ENCODE measurements at places on chromosomes 13 and 19.

- DNase-seq, result peak; percentile 15
Measured at GRCh38 chr13:110916301-110917142, 1.7 kb upstream of the ANKRD10 start.

DNA sequence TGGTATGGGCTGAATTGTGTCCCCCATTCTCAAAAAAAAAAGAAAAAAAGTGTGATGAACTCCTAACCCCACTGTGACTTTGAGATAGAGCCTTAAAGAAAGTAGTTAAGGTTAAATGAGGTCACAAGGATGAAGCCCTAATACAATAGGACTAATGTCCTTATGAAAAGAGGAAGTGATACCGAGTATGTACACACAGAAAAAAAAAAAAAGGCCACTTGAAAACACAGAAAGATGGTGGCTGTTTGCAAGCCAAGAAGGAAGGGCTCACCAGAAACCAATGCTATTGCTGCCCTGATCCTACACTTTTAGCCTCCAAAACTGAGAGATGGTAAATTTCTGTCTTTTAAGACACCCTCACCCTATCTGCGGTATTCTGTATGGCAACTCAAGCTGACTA lies 955.6 kb downstream of the PCDH17 start:
- DNase-seq, result peak; percentile 56

GRCh38 chr19:840519-841206 lies at the start of gene PRTN3:
Gene PRTN3, plus strand, starts transcription at chr19:840999. Its CDS starts 10 bp downstream, at chr19:841009.
- peak; percentile 50 for DNase-seq

GRCh38 chr13:33764716-33765115 lies 53.2 kb upstream of the RFC3 start:
- no peak for DNase-seq

DNA sequence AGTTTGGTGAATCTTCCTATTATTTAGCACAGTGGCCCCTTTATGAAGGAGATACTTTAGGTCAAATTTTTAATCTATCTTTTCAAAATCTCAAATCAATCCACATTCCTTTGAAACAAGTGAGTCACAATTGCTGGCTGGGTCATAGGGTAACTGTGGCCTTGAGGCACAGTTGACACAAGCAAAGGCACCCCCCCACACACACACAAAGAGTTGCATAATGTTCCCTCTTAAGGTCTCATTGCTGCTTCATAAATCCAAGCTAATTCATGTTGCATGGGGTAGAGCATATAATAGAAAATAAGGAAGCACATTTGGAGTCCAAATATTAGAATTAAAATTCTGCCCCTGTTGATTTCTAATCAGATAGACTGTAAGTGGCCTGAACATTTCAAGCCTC lies 171.5 kb downstream of the DLEU7 start:
- no peak for DNase-seq

- DNase-seq, result no peak
Measured at GRCh38 chr13:71681901-71682613, 184.9 kb downstream of the DACH1 start.

- DNase-seq, result no peak
Measured at GRCh38 chr19:33124207-33125098, 7.5 kb upstream of the WDR88 start.

DNA sequence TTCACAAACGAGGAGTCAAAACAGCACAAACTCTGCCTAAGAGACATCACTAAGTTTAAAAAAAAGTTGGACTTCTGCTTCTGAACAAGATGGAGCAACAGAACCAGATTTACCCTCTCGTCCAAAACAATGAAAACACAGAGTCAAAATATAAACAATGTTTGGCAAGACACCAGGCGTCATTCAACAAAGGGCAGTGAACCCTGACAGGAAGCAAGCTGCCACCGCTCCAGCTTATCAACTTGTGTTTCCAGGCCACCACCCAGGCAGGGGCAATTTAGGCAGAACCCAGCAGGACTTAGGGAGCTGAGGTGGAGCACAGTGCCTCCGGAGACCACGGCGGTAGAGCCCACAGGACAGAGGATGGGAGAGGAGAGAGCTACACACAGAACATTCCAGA lies 8.6 kb upstream of the NAPA start:
- DNase-seq, result no peak

GRCh38 chr19:10815969-10816644 lies 19.9 kb downstream of the TMED1 start:
- DNase-seq, result no peak

DNA sequence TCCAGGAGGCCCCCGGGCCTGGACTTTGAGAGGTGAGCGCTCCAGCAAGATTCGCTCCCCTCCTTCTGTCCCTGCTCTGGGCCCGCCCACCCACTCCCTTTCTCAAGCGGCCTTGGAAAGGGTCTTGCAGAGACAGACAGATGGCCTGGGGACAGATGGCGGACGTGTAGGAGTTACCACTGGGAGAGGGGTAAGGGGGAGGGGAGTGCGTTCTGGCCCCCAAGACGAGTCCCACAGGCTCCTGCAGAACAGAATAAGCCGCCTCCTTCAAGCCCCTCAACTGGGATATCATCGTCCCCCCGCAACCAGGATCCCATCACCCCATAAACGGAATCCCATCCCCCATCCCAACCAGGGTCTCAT lies 3.6 kb upstream of the TNFAIP8L1 start:
- no peak for DNase-seq

GRCh38 chr13:60448907-60449510 lies 52.0 kb downstream of the TDRD3 start:
- peak; percentile 76 for DNase-seq

- no peak for DNase-seq
Measured at GRCh38 chr19:45499196-45500180, 1.2 kb downstream of the PPM1N start.

- no peak for DNase-seq
Measured at GRCh38 chr13:106630162-106630561, 62.2 kb upstream of the ARGLU1 start.

- DNase-seq, result no peak
Measured at GRCh38 chr13:102289606-102290005, 112.2 kb downstream of the FGF14 start.

DNA sequence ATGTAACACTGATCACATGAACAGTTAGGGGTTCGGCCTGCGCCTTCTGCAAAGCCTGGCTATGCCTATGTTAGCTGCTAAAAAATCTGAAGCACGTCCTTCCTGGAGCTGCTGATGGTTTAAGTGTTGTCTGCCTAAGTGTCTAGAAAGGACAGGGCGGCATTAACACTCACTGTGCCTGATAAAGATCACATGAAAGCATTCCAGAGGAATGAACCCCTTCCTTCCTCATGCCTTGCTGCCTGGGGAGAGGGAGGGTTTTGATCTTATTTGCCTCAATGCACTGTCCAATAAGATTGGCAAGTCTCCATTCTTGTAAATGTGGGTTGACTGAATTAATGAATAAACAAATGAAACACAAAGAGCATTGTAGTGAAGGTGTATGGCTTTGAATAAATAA lies 5.2 kb downstream of the DOCK9 start:
- DNase-seq, result no peak

DNA sequence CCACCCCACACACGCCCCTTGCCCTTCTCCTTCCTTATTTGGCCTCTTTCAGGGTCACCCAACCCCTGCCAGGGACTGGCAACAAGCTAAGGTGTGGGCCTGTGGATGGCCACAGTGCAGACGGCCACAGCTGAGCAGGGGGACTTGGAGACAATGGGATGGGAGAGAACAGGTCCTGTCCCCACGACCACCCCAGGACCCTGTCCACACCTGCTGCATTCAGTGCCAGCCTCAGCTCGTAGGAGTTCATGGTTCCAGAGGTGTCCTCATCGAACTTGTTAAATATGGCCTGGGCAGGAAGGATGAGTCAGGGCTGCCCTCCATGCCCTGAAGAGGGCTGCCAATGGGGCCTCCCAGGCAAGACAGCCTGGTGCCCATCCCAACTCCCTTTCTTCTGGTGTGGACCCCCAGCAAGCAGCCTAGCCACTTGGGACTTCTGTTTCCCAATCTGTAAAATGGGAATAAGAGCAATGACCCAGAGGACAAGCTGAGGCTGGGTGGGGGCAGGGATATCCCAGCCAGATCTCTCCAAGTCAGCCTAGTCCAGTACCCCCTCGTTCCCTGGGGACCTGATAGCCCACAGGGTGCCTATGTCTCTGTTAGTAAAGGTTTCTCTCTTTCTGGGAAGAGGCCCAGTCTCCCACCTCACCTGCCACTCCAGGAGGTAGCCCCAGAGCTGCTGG lies 10.6 kb downstream of the CAPN12 start:
- DNase-seq, result no peak

DNA sequence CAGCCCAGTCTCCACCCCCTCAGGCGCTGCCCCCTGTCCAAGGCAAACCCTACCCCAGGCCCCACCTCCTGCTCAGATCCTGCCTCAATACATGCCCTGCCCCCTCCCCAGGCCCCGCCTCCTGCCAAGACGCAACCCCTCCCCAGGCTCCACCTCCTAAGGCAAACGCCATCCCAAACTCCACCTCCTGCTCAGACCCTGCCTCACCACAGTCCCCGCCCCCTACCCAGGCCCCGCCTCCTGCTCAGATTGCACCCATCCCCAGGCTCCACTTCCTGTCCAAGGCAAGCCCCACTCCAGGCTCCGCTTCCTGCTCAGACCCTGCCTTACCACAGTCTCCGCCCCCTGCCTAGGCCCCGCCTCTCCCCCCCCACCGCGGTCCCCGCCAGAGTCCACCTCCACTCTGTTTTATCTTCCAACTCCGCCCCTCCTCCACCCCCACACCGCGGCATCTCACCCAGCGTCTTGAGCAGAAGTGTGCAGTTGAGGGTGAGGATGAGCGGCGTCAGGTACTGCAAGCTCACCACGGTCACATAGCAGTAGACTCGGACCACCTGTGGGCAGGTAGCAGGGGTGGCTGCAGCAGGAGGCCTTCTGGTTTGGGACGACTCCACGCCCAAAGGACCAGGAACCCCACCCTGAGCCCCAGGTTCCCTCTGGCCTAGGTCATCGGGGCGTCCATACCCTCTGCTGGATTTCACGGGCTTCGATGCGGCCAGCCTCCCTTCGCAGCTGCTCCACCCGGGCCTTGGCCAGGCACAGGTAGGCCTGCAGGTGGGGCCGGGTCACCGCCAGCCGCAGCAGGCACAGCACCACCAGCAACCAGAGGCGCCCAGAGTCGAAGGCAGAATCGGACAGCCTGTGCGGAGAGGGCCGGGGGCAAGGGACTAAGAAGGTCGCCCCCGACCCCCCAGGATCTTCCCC lies 17.7 kb downstream of the TMEM161A start:
- peak; percentile 5 for DNase-seq

- peak; percentile 88 for DNase-seq
Measured at GRCh38 chr19:54114340-54115108, 933 bp downstream of the TFPT start.

DNA sequence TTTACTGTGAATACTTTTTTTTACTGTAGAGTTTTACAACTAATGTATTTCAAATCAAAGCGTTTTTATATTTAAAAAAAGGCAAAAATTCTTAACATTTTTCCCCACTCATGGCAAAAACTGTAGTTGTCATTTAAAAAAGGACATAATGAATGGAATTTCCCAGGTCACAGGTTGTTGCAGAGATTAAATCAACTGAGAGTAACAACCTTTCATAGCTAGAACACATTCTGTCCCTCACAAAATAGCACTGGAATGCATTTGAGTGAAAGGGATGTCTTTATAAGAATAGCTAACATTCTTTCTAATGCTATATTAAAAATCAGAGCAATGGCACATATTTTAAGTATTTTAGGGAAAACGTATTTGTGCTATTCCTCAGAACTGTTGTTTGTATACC lies 1393.3 kb upstream of the ATXN8OS start:
- DNase-seq, result no peak

DNA sequence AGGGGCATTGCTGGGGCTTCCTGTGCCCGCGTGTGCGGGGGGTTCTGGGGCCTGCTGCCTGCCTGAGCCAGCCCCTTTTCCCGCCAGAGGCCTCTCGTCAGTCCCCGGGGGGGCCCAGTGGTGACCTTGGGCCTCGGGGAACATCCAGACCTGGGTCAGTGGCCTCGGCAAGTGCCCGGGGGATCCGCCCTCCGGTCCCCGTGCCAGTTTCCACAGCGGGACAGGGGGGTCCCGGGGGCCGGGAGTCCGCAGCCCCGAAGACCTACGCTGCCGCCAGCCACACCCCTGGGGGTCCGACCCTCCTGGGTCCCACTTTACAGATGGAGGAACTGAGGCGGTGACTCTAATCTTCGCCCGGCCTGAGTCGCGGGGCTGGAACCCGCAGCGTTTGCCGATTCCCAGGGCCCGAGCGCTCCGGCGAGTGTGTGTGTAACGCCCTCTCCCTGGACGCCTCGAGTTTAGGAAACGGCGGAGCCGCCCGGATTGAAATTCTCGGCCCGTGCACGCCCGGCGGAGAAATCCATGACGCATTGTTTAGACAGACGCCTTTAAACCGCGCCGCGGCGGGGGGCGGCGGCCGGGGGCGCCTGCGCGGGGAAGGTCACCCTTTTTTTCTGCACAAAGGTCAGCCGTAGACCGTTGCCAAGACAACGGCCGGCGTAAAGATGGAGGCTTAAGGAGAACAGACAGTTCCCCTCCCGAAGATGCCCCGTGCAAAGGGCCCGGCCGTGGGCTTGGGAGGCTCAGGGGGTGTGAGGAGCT lies 39.3 kb downstream of the EFNA2 start:
- no peak for DNase-seq

- DNase-seq, result no peak
Measured at GRCh38 chr19:45095496-45096413, 2.8 kb downstream of the PPP1R37 start.

- no peak for DNase-seq
Measured at GRCh38 chr19:15268192-15268927, 36.1 kb upstream of the EPHX3 start.

DNA sequence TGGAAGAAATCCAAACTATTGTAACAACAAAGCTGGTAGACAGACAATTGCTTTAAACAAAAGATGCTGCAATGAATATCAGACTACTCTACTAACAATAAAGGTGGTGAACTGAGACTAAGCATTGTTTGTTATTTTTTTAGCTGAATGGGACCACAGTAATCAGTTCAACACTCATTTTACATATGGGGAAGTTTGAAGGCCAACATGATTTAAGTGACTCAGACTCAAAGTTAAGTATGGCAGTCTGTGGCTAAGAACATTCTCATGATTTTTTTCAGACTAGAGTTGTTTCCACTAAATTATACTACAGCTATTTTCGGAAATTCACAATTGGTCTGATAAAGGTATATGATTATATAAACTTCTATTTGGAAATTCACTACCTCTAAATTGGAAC lies 10.4 kb downstream of the EXOSC8 start:
- DNase-seq, result no peak

- DNase-seq, result no peak
Measured at GRCh38 chr13:48727241-48728011, 73.7 kb downstream of the CYSLTR2 start.

GRCh38 chr13:21458451-21458812 lies 671 bp downstream of the ZDHHC20 start:
- DNase-seq, result no peak

DNA sequence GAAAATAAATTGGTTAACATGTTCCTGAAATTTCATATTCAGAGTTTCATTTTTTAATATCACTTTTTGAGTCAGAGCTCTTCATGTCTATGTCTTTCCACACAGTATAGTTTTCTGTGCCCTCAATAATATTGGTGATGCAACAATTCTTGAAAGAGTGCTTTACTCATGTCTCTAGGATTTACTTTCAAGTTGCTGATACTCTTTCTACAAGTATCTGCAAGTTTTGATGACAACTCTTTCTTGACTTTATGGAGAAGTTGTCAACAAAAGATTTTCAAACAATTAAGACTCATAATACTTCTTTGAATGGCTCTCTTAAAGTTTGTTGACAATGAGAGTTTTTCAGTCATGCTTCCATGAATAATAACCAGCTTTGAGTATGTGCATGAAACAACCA lies 561.7 kb downstream of the DIAPH3 start:
- DNase-seq, result no peak

GRCh38 chr13:60944016-60944415 lies 471.6 kb downstream of the PCDH20 start:
- no peak for DNase-seq

GRCh38 chr19:46265217-46265828 lies 31.5 kb upstream of the HIF3A start:
- peak; percentile 66 for DNase-seq

All from Kasumi-1 (cell line).